ENCODE measurements at places on chromosomes 13 and 19.

DNA sequence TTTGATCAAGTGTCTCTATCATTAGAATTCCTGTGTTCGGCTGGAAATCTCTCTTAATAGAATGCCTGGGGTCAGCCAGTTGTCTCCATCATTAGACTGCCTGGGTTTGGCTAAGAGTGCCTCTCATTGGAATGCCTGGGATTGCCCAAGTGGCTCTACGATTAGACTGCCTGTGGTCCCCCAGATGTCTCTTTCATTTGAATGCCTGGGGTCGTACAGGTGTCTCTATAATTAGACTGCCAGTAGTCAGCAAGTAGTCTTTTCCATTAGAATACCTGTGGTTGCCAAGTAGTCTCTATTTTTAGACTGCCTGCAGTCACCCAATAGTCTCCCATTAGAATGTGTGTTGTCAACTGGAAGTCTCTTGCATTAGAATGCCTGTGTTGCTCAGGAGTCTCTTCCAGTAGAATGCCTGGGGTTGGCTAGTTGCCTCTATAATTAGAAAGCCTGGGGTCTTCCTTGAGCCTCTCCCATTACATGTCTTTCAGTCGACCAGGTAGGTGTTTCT is 1523.2 kb downstream of the UQCRFS1 start:
- DNase-seq = no peak

GRCh38 chr13:25281935-25282332 is 5.4 kb downstream of the MTMR6 start:
- DNase-seq = no peak

DNA sequence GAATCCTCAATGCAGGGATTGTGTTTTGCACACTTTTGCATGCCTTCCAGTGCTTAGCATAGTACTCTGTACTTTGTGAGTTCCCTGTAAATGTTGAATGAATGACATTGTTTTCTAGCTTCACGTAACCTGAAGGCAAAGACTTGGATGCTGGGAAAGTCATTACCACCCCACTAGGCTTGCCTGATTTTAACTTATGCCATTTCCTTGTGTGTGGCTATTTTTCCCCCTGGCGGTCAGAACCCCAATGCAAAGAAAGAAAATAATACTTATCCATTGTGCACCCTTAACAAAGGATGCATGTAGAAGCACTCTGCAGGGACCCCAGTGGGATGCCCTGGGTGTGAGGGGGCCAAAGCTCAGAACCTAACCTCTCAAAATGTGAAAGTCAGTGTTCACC is 1.2 kb upstream of the ENOX1 start:
- no peak for DNase-seq

- DNase-seq = no peak
Measured at GRCh38 chr13:113098162-113098732, 7.3 kb upstream of the F7 start.

- DNase-seq = peak; percentile 28
Measured at GRCh38 chr19:46487802-46488445, 7.7 kb downstream of the PNMA8B start.

DNA sequence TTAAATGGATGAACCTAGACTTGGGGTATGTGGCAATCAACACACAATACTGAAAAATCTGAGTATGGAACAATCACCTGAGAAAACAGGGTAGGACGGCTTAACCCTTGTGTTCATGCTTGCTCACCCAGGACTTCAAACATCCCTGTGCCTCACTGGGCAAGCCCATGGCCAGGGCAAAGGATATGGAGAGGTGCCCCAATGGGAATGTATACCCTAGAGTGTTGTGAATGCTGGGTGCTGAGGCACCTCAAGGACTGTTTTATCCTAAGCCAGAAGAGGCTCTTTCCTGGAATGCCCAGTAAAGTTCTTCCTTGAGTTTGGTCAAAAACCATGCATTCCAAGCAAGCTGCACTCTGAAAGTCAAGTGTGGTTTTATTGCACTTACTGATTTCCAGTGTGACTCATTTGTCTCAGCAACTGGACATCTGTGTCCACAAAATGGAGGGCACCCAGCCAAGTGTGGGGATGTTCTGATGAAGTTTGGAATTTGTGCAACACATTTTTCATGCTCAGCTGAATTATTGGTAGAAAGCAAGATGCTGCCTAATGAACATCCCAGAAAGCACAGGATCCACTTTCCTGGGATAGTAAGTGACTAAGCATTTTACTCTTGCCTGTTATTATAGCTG is 531.3 kb downstream of the RFC3 start:
- DNase-seq = peak; percentile 99

DNA sequence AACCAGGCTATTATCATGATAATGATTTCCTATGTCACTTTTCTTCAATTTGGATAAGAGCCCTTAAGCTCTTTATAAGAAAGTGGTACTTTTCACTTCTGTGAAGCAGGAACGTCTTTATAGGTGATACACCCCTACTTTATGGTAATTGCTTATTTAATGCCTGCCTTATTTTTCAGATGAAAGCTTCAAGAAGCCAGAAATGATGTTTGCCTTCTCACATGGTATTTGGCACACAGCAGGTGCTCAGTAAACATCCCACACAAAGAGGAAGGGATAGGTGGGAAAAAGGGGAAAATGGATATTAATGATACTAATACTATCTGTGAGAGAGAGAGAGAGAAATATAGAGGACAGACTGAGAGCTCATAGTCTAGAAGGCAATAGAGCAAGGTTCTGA is 29.0 kb upstream of the WASF3 start:
- no peak for DNase-seq

DNA sequence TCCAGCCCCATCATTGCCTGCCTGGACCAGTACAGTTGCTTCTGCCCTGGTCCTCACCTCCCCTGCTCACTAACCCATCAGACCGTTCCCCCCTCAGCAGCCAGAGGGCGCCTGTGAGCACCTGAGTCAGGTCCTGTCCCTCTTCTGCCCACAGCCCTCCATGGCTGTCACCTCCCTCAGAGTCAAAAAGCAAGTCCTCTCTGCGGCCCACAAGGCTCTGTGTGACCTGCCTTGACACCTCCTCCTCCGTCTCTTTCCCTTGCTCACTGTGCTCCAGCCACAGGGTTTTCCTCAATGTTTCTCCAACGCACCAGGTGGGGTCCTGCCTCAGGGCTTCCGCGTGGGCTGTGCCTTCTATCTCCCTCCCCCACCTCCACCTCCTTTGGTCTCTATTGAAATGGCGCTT is 29.4 kb upstream of the PTPRS start:
- DNase-seq = no peak

DNA sequence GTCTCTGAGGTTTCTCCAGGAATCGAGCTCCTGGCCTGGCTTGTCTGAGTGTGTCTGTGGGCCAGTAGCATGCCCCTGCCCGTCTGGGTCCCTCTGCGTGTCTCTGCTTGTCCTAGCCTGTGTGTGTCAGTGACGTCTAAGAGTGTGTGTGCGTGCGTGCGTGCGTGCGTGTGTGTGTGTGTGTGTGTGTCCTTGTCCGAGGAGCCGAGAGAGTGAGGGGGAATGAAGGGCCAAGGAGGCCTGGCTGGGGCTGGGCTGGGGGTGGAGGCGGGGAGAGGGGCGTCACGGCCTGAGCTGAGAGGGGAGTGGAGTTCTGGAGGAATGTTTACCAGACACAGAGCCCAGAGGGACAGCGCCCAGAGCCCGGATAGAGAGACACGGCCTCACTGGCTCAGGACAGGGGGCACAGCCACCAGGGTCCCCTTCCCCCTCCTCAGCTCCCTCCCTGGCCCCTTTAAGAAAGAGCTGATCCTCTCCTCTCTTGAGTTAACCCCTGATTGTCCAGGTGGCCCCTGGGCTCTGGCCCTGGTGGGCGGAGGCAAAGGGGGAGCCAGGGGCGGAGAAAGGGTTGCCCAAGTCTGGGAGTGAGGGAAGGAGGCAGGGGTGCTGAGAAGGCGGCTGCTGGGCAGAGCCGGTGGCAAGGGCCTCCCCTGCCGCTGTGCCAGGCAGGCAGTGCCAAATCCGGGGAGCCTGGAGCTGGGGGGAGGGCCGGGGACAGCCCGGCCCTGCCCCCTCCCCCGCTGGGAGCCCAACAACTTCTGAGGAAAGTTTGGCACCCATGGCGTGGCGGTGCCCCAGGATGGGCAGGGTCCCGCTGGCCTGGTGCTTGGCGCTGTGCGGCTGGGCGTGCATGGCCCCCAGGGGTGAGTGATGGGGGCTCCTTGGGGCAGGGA is at the start of gene AXL:
TSS of gene AXL (plus strand) at position 609 of the 893 bp plus-strand sequence. CDS start at position 779, 170 bp downstream.
- peak; percentile 49 for DNase-seq

GRCh38 chr19:41566001-41566400 is 10.0 kb upstream of the CEACAM21 start:
- no peak for DNase-seq

- peak; percentile 15 for DNase-seq
Measured at GRCh38 chr13:21232196-21232595, 55.7 kb downstream of the MRPL57 start.

- peak; percentile 72 for DNase-seq
Measured at GRCh38 chr13:41660411-41660810, 203.1 kb downstream of the RGCC start.

- no peak for DNase-seq
Measured at GRCh38 chr13:76884186-76884906, 1.9 kb downstream of the KCTD12 start.

DNA sequence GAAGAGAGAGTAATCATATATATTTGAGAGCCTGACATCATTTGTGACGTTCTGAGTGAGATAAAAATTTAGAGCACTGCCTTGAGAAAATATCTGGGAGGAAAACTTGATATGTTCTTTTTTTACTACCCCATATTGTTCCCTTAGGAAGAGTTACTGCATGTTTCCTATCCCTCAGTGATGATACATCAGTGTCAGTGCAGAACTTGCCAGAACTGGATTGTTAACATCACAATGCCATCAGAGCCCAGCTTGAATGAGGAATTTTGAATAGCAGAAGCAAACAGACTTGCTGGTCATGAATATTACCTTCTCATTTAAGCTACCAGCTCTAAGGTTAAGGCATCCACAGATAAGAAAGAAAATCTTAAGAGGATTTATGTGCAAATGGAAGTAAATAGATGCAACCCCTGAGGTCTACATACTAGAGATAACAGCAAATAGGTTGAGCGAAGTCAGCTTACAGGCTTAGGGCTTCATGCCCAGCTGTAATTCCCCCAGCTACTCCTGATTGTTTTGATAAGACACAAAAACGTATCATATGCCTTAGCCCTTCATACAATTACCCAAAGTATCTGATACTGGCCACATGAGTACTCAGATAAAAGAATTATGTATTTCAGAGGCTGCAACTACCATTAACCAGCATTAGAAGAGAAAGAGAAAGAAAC is 313.7 kb upstream of the ATXN8OS start:
- no peak for DNase-seq

DNA sequence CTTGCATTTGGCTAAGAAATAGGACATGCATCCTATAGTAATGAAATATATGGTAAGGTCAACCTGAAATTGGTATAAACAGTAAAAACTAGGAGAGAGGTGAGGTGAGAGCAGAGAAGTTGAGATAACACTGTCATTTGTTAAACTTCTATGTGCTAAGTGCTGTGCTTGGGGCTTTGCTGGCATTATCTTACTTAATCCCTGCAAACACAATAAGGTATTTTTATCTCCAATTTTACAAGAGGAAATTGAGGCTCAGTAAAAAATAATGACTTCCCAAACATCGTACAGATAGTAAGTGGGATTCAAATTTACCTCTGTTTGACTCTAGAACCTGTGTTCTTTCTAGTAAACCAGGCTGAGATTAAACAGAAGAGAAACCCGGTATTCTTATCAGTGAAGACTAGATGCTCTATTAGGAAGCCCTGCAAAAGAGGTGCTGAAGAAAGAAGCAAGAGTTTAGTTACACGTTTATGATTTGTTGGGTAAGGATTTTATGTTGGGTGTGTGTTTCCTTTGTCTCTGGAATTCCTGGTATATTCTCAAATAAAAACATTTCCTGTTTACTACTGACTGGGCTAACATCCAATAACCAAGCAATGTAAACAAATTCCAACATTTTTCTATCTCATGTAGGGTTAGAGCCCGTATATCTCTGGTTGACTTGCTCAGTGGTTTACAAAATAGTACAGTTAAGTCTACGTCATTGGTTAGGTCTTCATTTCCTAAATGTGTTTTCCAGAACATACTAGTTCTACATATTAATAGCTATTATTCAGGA is 137.3 kb upstream of the FNDC3A start:
- no peak for DNase-seq

- no peak for DNase-seq
Measured at GRCh38 chr19:17866312-17866963, 5.3 kb upstream of the SLC5A5 start.

DNA sequence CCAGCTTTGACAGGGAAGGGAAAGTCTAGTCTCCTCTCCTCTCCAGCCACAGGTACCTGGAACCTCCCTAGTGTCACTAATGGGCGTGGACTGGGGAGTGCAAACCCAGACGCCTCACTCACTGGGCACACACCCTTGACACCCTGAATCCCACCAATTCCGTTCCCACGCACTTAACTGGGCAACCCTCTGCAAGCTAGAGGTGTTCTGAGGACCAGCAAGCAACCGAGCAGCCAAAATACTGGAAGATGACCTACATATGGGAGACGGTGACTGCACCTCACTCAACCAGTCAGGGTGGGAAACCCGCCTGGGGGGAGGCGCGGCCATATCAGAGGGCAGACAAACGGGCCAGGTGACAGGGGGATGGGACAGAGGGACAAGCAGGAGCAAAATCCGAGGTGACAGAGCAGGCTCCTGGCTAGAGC is 991 bp downstream of the ABHD17A start:
- DNase-seq = no peak

GRCh38 chr19:3462991-3463713 is 17.2 kb downstream of the SMIM24 start:
- DNase-seq = no peak

GRCh38 chr13:76937281-76937820 is 11.0 kb upstream of the ACOD1 start:
- peak; percentile 98 for DNase-seq

DNA sequence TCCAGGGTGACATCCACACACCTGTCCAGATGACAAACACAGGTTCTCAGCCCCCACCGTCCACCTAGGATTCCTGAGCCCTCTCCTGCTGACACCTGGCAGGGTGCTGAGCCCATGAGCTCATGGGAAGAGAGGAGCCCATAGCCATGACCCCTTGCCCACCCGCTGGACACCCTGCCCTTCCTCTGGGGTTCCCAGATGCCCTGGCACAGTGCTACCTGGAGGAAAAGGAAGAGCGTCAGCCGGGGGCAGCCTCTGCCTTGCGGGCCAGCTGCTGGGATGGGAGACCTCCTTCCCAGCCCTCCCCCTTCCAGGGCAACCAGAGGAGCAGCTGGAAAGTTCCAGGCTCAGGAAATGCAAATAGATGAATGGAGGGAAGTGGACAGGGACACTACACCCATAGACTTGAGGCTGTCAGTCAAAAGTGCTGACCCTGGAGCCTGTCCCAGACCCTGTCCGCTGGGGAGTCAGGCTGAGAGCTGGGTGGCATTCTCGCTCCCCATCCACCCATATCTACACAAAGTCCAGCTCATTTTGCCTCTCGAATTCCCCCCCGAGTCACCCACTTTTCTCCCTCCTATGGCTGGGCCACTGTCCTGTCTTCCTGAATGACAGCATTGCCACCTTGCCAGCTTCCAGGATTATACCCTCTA is 12.3 kb upstream of the ARHGEF18 start:
- DNase-seq = no peak

GRCh38 chr19:28864024-28864503 is 348.9 kb downstream of the UQCRFS1 start:
- DNase-seq = no peak

Measured in fibroblast of skin of left biceps (primary cell).